ENCODE measurements at places on chromosomes 2 and 18. TPM values are rescaled to one million over a fixed set of nuclear protein-coding genes. Genes with fewer than 3 reads are reported as not detected.

The KLHL30 gene
- not detected for total RNA-seq

The OR6B2 gene
- not detected for total RNA-seq

The ANKRD62 gene
- total RNA-seq, result under 0.01 TPM

The ABCG8 gene
- total RNA-seq, result not detected

The GPAT2 gene
- total RNA-seq, result 0.60 TPM

The SUPT7L gene
- total RNA-seq, result 14.2 TPM

The SPRED2 gene
- 1.8 TPM for total RNA-seq
